NCI-H748 treated with DMSO at 0.1 percent for 48 hours (cell line): ENCODE measurements at places on chromosomes 3 and 15.

GRCh38 chr3:126002189-126002588, 33.2 kb downstream of the ROPN1B start:
- no peak for DNase-seq

DNA sequence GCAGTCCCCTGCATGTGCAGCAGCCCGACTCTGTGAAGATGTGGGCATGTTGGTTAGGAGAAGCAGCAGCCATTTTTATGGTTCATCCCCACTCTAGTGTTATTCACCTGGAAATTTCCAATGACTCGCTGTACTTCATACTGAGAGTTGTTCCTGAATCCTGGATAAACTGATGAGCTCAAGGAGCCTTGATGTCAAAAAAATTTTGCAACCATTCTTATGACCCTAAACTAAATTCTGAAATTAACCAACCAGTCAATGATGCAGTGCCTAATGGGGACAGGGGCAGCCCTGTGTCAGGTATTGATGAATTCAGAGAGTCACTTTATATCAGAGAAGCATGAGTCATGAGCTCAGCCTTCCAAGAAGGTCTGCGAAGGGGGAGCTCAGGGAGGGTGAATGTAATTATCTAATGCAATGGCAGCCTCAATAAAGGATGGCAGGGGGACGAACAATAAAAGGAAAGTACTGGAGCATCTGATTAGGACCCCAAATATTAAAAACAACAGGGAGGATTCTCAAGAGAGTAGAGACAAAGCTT, 108.4 kb upstream of the VEPH1 start:
- no peak for DNase-seq

GRCh38 chr3:168060317-168060716, 35.4 kb downstream of the GOLIM4 start:
- DNase-seq: no peak

GRCh38 chr3:177838766-177839350, 641.6 kb upstream of the TBL1XR1 start:
- DNase-seq: no peak

DNA sequence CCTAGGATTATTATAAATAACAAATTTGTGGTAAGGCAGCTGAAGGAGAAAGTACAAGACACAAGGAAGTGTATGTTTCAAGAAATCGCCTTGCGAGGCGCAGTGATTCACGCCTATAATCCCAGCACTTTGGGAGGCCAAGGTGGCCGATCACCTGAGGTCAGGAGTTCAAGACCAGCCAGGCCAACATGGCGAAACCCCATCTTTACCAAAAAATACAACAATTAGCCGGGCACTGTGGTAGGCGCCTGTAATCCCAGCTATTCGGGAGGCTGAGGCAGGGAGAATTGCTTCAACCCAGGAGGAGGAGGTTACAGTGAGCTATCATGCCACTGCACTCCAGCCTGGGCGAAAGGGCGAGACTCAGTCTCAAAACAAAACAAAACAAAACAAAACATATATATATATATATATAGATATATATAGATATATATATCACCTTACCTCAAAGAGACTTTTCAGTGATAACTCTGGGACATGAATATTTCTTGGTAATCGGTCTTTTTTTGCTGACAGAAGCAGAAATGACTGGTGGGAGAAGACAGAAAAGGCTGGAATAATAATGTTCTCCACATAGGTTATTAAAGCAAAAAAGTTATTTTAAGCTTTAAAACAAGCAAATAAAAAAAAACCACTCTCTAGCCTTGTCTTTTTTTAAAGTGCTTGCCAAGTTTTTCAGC, 52.3 kb downstream of the TRANK1 start:
- DNase-seq: no peak

GRCh38 chr3:66889750-66890494, 108.2 kb upstream of the KBTBD8 start:
- no peak for DNase-seq

- DNase-seq: no peak
Measured at GRCh38 chr3:32780735-32781210, 37.0 kb upstream of the TRIM71 start.

- DNase-seq: no peak
Measured at GRCh38 chr15:58726867-58727266, 22.6 kb downstream of the ADAM10 start.
